Urinary bladder (tissue), 4 donors: ENCODE measurements at places on chromosomes 3 and 15. TPM values are rescaled to one million over a fixed set of nuclear protein-coding genes. Genes with fewer than 3 reads are reported as not detected.

VIPR1 gene
- total RNA-seq: 5.2 TPM

EIF2A gene
- 194 TPM for total RNA-seq

REC114 gene
- total RNA-seq: not detected

PRSS50 gene
- 0.26 TPM for total RNA-seq

MITF gene
- total RNA-seq: 13.6 TPM

PLSCR5 gene
- total RNA-seq: not detected

ISL2 gene
- 1.5 TPM for total RNA-seq

ECE2 gene
- total RNA-seq: not detected

CEMIP gene
- 1.3 TPM for total RNA-seq

DNAH12 gene
- total RNA-seq: 0.37 TPM

SKOR1 gene
- total RNA-seq: 0.21 TPM

- DNase-seq: no peak
Measured at GRCh38 chr3:11307830-11308432, 35.7 kb downstream of the ATG7 start.

GRCh38 chr3:126529585-126530170 is 5.7 kb downstream of the CHST13 start:
- no peak for DNase-seq

DNA sequence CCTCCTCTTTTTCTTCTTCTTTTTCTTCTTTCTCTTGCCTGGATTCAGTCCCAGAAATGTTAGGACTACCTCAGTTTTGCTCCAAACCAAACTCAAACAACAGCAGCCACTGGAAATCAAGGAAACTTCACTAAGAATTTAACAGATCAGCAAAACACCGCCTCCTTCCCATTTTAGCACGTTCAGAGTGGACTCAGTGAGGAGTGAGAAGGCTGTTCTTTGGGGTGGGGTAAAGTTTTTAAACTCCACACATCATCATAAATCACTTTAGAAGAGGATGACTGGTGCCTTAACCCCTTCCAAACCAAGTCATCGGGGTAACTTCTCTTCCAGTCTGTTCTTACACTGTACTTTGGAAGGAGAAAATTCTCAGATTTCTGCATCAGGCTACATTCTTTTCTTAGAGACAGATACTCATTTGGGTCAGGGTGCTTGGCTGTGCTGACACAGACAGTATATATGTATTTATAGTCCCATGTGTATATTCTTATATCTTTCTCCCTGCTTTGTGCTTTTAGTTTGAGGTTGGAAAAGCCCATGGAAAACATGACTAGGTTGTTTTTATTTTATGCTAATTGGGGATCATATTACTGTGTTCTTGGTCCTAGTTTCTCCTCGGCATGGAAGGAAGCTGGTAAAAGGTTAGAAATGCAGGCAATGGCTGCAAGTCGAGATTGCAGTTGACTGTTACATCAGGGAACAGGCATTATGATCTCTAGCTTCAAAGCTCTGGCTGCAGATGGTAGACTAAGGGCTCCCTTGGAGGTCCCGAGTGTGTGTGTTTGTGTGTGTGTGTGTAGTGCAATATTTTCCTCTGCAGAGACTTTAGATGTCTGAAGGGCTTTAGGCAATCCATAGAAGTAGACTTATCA is at the start of gene CCDC80:
CCDC80 (minus strand) TSS at position 214 of the 872 bp plus-strand sequence. CDS start 1,238 bp downstream, outside the sequence.
- DNase-seq: peak; percentile 79

- no peak for DNase-seq
Measured at GRCh38 chr3:161349529-161350312, 21.6 kb downstream of the SPTSSB start.

DNA sequence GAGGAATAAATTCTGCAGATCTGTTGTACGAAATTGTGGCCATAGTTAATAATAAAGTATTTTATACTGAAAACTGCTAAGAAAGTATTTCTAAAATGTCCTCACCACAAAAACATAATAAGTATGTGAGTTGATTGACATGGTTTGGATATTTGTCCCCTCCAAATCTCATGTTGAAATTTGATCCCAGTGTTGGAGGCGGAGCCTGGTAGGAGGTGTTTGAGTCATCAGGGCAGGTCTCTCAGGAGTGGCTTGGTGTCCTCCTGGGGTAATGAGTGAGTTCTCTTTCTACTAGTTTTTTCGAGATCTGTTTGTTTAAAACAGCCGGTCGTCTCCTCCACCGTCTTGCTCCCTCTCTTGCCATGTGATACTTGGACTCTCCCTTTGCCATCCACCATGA is 424.1 kb upstream of the KCNMB2 start:
- no peak for DNase-seq

DNA sequence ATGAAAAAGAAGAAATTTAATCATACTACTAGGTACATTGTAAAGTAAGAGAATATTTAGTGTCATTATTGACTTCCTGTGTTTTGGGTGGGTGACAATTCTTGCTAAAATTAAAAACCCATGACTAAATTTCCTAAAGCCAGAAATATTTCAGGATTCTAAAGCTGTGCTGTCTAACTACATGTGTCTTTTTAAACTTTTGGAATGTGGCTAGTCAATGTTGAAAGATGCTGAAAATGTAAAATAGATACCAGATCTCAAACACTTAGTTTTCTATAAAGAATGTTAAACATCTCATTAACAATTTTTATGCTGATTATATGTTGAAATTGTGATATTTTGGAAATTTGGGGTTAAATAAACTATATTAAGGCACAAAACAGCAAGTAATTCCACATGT is 308.9 kb upstream of the TMCO5A start:
- no peak for DNase-seq

DNA sequence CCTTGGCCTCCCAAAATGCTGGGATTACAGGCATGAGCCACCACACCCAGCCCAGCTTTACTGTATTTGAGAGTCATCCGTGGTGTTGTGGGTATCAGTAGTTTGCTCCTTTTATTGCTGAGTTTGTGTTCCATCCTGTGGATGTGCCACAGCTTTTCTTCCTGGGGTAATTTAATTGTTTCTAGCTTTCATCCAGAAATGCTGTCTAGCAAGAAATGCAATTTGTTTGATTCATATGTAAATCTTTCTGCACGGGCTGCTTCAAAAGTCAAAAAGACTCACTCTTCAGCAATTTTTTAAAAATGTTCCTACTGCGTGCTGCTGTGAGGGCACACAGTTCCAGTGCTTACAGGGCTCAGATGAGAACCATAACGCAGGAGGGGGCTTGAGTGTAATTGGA is 47.1 kb downstream of the CORO2B start:
- DNase-seq: no peak

DNA sequence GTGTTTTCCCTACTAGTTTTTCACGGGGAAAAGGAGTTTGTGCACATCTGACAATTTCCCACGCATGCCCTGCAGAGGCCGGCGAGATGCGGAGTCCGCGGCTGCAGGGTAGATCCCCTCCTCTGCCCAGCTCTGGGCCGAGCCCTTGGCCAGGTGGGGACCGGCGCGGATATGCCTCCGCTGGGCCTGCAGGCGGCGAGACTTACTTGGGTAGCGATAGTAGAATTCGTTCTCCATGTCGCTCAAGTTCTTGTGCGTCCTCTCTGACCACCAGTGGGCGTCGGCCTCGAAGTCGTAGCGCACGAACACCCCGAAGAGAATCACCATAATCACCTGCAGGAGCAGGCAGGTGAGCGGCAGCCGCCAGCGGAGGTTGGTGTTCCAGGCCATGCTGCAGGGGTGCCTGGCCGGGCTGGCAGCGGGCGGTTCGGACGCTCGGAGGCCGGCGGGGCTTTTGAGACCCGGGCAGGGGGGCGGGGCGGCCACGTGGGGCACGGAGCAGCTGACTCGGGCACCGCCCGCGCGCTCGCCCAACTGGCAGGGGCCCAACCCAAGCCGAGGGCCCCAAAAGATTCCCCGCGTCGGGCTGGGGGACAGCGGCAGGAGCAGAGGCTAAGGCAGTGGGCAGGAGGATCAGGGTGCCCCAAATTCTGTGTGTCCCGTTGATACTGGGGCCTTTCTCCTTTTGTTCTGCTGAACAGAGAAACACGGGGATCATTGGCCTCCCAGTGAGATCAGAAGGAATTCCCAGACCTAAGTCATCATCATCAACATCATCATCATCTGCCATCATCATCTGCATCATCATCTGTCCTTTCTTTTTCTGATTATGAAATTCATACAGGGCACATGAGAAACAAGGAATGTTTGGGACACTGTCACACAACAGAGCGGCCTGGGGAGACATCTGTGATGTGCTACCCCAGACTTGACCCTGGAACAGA is at the start of gene RHCG:
RHCG (minus strand) TSS at position 429 of the 944 bp plus-strand sequence; CDS start at position 390, 39 bp downstream.
- DNase-seq: no peak

- DNase-seq: no peak
Measured at GRCh38 chr3:190528706-190529105, 14.8 kb downstream of the IL1RAP start.

DNA sequence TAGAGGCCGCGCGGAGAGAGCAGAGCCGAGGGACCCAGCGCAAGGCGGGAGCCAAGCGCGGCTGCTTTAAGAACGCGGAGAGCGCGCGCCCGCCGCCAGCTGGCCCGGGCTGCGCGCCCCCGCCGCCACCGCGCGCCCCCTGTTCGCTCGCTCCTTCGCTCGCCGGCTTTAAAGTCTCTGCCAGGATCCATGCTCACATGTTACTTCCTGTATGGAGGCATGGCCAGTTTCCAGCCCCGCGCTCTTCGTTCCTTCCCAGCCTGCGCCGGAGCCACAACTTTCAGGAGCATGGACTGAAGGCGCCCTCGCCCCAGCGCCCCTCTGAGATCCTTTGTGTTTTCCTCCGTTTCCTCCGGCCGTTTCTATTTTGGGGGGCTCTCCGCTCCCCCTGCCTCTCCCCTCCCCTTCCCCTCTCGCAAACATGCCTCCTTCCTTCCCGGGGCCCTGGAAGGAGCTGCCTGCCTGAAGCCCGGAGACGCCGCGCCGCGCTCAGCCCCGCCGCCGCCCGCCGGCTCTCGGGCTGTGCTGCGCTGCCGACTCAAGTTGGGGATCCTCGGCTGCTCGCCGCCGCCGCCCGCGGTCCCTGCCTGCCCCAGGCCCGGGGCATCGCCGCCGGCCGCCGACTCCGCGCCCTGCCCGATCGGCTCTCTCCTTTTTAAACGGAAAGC is at the start of gene PTPRG:
PTPRG (plus strand) TSS at position 198 of the 668 bp plus-strand sequence. CDS start 717 bp downstream, outside the sequence.
- peak; percentile 86 for DNase-seq

DNA sequence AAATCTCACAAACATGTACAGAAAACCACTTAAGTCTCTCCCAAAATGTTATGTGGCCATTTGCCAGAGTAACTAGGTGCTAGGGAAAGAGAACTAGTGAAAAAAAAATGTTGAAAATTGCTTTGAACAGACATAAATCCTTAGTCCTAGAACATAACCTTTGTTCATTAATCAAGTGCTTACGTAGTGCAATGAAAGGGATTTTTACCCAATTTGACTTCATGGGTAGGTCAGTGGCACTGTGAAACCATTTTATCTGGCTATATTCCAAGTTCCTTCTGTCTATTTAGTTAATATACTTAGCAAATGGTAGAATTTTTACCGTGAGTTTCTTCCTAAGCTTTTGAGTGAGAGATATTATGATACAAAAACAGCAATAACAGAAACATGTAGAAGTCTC is 209.4 kb downstream of the DIPK2A start:
- no peak for DNase-seq

DNA sequence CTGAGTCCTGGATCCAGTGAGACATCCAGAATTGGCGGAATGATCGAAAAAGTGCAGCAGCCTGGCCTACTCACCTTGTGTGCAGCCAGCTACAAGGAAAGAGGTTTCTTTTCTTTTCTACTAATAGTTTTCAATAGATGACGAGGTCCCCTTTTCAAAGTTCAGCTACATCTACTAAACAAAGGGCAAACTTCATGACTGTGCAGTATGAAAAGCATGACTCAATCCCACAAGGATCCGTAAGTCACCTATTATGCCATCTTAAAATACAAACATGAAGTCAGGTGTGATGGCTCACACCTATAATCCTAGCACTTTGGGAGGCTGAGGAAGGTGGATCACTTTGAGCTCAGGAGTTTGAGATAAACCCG is 16.7 kb downstream of the MIX23 start:
- DNase-seq: no peak

DNA sequence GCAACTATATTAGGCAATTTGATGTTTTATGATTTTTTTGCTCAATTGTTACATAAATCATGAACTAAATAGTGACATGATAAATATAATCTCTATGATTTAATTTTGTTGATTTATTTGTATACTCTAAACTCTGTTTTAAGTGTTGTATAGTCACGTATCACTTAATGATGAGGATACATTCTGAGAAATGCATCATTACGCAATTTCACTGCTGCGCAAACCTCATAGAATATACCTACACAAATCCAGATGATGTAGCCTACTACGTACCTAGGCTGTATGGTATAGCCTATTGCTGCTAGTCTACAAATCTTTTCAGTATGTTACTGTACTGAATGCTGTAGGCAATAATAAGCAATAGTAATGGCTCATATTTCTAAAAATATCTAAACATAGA is 1029.8 kb downstream of the SI start:
- no peak for DNase-seq

DNA sequence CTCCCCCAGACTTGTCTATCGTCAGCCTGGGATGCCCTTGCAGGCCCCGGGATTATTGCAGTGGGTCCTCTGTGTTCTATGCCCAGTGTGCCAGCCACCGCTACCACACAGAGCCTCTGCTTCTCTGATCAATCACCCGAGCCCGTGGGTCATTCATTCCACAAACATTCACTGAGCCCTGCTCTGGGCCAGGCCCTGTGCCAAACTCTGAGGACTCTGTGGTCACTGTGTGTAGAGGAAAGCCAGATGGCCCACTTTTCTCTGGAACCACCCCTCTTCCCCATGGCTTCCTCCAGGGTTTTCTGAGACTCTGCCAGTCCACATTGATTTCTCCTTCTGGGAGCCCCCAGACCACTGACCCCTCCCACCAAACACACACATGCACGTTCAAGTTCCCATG is 55.5 kb downstream of the BSN start:
- no peak for DNase-seq

- DNase-seq: no peak
Measured at GRCh38 chr15:58114388-58114787, 23.8 kb upstream of the AQP9 start.

DNA sequence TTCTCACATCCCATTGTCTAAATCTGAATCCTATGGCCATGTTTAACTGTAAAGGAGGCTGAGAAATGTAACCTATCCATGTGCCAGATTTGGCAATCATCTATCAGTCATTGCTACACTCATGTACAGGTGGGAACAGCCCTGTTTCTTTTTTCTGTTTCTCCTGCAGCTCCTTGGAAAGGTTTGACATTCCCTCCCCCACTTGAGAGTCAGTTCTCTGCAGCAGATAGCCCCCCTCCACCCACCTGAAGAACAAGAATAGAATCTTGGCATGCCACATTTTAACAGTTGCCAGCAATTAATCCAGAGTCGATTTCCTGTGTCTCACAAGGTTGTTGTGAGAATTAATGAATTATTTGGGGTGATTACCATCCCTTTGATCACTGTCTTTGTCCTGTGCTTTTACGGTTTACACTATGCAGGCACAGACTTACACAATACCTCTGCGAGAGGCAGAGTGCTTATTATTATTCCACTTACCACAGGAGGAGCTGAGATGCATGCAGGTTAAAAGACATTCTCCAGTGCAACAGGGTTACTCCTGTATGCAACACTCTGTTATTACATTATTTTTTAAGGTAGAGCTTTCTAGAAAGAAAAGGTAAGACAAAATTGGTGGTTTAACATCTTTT is 351.0 kb upstream of the THRB start:
- DNase-seq: no peak
